ENCODE measurements at places on chromosomes 16 and 17.

- DNase-seq = no peak
These were observed 135.5 kb downstream of the MYO1D start for GRCh38 chr17:32741381-32741780.

DNA sequence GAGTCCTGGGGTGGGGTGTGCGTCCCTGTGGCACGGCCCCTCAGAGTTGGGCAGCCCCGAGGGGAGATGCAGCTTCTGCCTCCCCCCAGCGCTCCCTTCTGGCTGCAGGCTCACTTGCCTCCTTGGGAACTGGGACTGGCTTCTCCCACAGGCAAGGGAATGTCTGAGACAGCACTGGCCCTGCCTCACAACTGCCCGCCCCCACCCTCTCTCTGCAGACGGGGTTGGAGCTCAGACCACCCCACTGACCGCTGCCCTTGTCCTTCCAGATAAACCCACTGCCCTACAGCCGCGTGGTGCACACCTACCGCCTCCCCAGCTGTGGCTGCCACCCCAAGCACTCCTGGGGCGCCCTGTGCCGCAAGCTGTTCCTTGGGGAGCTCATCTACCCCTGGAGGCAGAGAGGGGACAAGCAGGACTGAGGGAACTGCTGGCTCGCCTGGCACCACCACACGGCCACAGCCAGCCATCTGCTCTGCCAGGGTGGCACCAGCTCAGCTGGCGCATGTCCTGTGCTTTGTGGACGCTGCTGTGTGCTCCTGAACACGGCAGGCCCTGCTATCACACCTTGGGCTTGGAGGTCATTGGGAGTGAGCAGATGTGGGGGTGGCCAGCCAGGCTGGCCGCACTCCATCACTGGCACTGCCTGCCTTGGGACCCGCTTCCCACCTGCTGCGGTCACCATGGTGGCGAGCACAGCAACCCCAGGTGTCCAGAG, 7.1 kb upstream of the RAB40C start:
- no peak for DNase-seq

- DNase-seq = no peak
These were observed 69.8 kb upstream of the KSR1 start for GRCh38 chr17:27386206-27387075.

DNA sequence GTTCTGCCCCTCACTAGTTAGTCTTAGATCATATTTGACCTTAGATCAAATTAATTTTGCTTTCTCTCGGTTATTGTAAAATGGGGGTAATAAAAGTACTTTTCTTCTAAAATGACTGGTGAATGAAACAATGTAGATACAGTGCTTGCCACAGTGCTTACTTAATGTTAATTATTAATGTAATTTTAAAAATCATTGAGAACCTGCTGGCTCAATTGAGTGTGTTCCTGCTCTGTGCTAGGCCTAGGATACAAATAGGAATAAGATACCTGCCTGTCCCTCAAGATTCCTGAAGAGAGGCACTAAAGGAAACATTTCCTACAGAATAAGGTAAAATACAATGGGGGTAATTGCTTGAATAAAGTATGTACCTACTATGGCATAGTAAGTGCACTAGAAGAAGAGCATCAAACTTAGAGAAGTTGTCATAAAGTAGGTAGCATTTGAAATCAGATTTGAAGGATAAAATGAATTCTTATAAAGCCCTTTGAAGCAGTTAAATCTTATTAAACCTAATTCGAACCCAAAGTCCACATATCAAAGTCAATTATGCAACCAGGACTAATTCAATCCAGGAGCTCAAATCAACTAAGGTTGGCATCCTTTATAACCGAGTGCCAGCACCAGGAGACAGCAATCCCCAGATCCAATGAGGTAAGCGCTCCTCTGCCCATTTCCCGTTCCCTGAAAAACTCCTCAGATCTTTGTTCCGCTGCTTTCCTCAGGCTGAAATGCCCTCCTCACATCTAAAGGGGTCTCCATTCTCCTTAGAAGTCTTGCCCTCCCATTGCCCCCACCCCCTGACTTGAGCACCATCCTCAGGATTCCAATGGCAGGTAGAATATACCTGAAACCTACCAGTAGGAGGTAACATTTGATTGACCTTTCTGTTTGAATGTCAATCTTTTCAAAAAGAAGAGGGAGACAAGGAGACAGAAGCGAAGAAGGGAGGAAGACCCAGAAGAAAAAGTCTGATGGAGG, 2.4 kb upstream of the MED13 start:
- no peak for DNase-seq

GRCh38 chr16:24758373-24758772, 28.9 kb downstream of the TNRC6A start:
- no peak for DNase-seq

GRCh38 chr16:69424935-69425784, 741 bp downstream of the CYB5B start:
- no peak for DNase-seq

DNA sequence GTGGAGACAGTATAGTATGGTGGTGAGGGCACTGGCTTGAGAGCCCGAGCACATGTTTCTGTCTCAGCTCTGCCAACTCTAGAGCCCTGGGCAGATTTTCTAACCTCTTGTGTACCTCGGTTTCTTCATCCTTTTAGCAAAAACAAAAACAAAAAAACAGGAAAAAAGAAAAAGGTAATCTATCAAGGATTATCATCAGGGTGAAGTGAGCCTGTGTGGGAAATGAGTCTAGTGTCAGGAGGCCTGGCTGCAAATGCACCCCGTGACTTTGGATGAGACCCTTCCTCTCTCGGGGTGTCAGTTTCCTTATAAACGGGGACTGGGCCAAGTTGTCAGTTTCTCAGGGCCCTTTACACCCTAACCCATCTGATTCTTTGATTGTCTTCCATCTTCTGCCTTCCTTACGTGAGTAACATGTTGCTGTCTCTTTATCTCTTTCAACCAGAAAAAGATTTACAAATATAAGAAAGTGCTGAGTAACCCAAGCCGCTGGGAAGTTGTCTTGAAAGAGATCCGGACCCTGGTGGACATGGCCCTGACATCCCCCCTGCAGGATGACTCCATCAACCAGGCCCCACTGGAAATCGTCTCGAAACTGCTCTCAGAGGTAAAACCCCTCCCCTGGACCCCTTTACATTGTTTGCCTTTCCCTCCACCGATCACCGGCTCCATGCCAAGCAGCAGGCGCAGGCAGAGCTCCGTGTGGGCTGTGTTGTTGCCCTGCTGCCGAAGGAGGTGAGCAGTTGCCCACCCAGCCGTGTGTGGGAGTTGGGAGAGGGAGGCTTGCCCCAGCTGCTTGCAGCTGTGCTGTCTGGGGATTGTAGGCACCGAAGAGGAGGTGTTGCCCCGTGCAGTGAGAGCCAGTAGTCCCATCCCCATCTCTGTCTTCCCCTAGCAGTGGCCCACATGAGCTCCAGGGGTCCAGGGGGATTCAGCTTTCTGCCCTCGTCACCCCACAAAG, 127.1 kb upstream of the PLCG2 start:
- DNase-seq = no peak

All from stimulated activated CD4-positive, alpha-beta T cell treated with anti-CD3 and anti-CD28 coated beads, Interleukin-1b, Interleukin-23, amount 100 ng/mL, for 1 hour (primary cell).